ENCODE measurements at places on chromosomes 4 and X.
A peak's percentile ranks its signal among the peaks of the same experiment; 100 is the strongest.

DNA sequence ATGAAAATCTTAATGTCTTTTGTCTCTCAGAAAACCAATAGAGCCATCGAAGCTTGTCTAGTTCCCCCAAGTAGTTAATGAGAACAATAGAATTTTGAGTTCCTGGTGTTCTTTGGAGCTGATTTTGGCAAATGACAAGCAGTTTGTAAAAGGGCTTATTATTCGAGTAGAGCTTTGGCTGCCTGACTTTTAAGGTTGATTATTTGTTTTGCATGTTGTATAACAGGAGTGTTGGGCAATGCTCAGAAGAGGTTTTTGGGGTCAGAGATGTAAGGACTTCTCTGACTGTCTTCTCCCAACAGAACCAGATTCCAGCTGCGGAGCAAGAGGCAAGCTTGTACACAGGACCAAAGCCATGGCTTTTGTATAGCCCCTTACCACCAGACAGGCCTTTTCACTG is 30.0 kb downstream of the ZCCHC12 start:
- DNase-seq = no peak

- DNase-seq = no peak
Observed at GRCh38 chrX:28552882-28553829, 34.1 kb upstream of the IL1RAPL1 start.

DNA sequence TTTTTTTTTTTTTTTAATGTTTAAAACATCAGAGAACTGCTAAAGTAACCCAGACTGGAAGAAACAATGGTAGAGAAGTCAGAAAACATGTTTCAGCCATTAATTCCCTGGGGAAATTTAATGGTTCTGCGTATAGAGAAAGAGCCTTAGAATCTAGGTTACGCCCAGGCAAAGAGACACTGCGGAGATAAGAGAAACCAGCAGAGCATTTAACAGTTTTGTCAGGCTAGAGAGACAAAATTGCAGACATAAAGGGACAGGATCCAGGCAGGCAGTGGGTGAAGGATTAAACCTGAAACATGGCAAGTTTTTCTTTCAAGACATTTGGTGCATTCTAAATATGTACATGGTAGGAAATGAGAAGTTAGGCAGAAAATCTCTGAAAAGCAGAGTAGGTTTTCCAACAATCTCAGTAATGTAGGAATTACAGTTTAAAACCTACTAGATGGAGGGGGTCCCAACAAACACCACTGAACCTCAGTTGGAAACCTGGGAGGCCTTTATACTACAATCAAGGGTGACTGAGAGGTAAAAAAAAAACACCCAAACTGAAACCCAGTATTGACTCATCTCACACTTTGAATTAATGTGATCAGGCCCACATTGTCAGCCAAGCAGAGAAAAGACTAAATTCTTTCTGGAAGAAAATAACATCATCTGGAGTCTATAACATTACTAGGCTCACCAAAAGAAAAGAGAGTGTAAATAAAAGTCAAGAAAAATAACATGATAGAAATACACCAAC is 254.2 kb upstream of the NWD2 start:
- no peak for DNase-seq

DNA sequence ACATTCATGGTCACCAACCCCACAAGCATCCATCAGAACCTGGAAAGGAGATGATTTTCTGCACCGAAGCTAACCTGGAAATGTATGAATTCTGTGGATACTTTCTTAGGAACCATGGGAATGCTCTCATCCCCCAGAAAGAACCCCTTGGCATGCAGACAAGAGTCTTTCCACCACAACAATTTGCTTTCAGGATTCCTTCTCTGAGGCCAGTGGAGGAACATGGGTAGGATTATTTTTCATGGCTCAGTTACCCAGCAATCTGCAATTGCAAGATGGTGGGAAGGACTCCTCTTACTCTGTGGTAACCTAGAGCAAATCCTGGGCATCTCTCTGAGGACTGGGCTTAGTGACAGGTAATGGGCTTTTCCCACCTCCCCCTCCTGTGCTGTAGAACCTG is 131.9 kb upstream of the MSX1 start:
- no peak for DNase-seq

- DNase-seq = no peak
Observed at GRCh38 chr4:94370533-94371254, 28.1 kb upstream of the HPGDS start.

GRCh38 chr4:120293341-120293740 is 226.7 kb upstream of the MAD2L1 start:
- no peak for DNase-seq

GRCh38 chr4:111806331-111806730 is 338.9 kb upstream of the FAM241A start:
- DNase-seq = no peak

DNA sequence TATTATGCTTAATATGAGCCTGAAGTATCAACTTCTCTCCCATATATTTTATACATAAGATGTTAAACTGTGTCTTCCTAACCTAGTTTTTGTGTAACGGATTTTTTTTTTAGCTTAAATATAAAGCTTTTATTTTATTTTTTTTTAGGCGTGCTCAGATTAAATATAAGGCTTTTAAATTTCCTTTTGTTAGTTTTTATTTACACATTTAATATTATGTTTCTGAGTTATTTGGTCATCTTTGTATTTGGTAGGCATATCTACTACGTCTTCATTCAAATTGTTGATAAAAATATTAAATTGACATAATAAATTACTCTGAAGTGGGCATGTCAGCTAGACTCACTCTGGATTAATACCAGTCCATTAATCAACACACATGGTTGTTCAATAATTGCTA is 4.2 kb downstream of the SLAIN2 start:
- no peak for DNase-seq

DNA sequence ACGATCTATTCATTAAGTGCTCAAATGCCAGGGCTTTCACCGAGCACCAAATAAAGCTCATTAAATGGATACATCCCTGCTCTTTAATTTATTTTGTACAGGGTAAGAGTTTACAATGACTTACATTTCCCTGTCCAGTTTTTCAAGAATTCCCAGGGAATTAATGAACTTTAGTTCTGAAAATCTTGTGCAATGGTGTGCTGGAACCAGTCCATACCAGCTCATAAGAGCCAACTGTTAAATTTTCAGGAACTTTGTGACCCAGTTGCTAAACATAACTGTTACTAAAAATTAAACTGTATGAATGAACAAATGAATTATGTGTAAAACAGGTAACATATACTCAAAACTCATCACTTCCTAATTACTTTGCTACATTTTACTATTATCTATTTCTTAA is 191.7 kb upstream of the RASGEF1B start:
- DNase-seq = no peak

DNA sequence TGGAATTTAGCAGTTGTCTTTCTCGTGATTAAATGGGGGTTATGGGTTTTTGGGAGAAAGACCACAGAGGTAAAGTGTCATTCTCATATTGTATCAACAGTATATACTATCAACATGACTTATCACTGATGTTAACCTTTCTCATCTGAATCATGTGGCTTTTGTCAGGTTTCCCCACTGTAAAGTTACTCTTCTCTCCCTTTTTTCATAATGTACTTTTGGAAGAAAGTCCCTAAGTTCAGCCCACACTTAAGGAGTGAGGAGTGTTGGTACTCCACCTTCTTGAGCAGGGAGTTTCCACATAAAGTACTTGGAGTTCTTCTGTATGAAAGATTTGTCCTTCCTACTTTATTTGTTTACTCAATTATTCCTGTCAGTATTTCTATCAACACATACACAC is 169.9 kb downstream of the ZNF330 start:
- DNase-seq = no peak

DNA sequence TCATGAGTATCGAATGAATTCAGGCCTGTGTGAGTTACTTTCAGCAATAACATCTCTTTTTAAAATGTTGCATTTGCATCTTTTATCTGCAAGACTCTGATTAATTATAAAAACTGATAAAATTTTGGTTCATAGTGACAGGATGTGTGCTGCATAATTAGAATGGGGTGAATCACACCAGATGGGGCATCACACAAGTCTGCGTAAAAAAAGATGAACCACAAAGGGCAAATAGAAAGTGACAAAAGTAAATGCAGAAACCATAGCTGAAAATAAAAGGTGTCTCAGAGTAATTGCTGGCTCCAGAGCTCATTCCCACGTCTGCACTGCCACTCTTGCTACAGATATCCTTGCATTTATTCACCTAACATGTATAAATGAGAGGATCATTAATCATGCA is 131.1 kb downstream of the HS3ST1 start:
- DNase-seq = no peak

GRCh38 chrX:154546354-154547244 is at the start of gene G6PD:
Gene G6PD, minus strand, starts transcription at chrX:154546846. Its CDS starts 691 bp downstream, at chrX:154546155.
- DNase-seq = peak; percentile 54

GRCh38 chr4:14920237-14920636 is 82.0 kb upstream of the CPEB2 start:
- DNase-seq = no peak

DNA sequence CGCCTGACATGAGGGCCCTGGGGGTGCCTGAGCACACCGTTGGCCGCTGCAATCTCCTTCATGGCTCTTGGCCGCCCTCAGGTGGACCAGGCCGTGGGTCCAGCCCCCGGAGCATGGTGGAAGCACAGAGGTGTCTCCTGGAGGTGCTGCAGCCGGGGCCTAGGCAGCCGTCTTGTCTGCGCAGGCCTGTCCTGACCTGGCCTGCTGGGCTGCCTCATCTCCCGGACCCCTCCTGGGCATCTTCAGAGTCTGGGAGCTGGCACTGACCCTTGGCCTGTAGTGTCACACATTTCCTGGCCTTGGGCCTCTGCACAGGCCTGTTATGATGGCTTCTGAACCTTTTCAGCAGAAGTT is 20.9 kb downstream of the UVSSA start:
- DNase-seq = no peak

DNA sequence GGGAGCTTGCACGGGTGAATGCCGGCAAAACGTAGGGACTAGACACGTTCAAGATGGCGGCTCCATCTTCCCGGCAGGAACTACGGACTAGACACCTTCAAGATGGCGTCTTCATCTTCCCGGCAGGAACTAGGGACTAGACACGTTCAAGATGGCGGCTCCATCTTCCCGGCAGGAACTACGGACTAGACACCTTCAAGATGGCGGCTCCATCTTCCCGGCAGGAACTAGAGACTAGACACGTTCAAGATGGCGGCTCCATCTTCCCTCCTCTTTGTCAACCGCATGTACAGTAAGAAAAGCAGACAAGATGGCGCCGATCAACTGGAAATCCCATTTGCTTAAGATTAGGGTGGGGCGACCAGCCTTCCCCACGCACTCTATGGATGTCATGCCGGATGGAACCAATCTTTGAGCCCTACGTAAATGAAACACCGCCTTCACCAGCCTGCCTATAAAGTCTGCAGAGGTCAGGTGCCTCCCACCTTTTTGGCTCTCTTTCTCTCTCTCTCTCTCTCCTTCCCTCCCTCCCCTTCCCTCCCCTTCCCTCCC is 222.4 kb downstream of the CRLF2 start:
- DNase-seq = no peak

GRCh38 chr4:168218645-168219044 is 99.9 kb downstream of the DDX60 start:
- no peak for DNase-seq

DNA sequence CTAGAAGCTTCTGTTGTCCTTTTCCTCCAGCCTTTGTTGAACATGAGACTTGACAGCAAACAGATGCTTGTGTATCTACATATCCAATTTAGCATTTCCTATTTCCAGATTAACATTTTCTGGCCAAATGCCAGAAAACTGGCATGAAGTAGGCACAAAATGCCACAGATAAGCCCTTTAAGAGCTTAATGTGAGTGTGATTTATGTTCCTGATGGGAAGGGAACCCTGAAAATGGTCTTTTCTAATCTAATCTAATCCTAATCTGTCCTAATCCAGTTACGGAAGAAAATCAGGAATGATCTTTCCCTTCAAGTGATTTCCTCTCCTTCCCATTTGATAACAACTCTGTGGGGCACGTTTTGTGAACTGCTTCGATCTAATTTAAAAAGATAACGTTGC is 133.0 kb upstream of the C1QTNF7 start:
- DNase-seq = no peak

DNA sequence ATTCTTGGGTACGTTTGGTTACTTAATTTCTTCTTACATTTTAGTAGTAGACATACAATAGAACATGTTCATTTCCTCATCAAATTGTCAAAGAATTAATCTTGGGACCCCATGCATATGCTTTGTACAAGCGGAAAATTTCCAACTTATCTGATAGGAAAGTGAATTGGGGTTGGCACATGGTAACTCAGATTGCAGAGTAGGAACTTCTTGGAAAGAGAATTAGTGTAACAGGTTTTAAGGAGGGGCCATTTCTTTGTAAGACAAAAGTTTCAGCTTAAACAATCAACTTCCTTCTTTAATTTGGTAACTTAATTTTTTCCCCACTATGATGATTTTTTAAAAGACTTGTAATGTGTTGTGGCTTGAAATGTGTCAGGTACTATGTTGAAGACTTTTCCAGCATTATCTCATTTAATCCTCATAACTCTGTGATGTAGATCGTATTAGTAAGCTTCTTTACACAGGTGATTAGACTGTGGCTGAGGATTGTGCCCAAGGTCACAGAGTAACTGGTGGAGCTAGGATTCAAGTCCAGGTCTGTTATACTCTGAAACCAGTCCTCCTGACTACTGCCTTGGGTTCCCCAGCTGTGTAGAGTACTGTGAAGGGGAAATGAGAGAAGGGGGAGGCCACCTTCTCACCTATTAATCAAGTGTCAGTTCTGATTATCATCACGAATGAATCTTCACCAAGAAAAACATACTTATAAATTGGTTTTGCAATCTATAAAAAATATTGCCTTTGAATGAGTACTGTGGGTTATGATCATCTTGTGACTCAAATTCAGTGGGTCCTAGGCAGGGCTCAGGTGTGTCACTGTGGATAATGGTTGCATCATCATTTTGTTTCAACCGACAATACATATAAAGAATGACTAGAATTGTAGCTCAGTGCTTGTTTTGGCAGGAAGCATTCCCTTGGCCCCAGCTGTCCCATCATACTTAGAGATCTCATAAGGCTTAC is 4.3 kb downstream of the GK start:
- DNase-seq = no peak

- DNase-seq = no peak
Observed at GRCh38 chr4:165631912-165632311, 241.1 kb upstream of the TLL1 start.

DNA sequence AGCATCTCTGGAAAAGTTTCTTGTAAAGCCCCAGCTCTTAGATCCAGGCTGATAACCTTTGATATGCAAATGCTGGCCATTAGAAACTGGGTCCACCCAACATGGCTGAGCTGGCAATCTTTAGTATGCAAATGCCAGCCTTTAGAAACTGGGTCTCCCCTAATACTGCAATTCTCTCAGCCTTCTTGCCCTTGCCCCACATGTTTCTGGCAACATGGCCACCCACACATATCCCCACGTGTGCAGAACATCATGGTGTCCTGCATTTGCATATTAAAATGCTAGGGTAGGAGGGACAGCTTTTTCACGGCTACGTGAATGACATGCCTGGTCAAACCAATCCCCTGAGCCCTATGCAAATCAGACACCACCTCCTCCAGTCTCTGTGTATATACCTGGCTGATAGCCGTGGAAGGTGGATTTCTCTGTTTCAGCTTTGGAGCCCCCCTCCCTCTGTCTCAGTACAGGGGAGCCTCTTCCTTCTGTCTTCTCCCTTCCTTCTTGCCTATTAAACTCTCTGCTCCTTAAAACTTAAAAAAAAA is 344.0 kb upstream of the NWD2 start:
- no peak for DNase-seq

GRCh38 chr4:107037199-107037584 is 1.1 kb upstream of the DKK2 start:
- no peak for DNase-seq
